ENCODE measurements at places on chromosomes 7 and 10.

DNA sequence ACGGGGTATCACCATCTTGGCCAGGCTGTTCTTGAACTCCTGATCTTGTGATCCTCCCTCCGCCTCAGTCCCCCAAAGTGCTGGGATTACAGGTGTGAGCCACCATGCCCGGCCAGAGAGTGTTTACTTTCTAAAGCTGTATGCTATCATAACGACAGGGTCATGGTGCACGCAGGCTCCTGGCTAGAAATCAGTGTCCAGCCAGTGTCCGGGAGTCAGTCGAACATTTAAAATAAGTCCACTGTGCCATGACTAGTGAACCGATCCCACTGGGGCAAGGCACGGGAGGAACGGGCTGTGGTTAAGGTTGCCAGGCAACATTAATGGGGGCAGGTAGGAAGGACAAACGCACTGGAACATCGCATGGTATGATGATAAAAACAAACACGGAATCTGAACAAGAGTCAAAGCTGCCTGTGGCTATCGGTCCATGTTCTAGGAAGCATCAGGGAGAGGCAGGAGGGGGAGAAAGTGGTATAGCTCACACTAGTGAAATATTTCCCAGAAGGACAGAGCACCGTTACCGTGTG, 89.0 kb upstream of the SEPHS1 start:
- no peak for DNase-seq

DNA sequence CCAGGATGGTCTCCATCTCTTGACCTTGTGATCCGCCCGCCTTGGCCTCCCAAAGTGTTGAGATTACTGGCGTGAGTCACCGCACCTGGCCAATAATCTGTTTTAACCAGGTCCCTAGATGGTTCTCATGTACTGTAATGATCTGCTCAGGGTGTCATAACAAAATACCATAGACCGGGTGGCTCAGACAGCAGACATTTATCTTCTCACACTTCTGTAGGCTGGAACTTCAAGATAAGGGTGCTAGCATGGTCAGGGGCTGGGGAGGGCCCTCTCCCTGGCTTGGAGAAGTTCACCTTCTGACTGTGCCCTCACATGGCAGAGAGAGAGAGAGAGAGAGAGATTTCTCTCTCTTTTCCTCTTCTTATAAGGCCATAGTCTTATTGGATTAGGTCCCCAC, 279.4 kb upstream of the LYZL1 start:
- DNase-seq: no peak

DNA sequence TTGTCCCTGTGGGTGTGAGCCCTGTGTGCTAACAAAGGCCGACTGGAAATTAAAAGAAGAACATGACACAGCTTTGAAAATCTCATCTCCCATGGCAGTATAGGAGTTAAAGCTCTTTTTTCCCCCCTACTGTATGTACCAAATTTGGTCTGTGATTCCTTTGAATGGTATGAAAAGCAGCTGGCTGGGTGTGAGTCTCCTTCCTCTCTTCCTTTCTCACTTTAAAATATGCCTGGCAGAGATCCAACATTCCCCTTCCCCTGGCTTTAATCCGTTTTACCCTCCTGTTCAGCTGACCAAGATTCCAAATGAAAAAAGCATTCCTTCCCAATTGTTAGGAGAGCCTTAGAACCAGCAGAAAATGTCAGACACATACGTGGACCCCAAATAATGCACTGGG, 225.0 kb upstream of the CELF2 start:
- DNase-seq: no peak

GRCh38 chr10:100923580-100923979, 10.8 kb downstream of the SLF2 start:
- no peak for DNase-seq

- no peak for DNase-seq
Observed at GRCh38 chr10:126939706-126940105, 34.5 kb downstream of the DOCK1 start.

GRCh38 chr10:97584060-97584797, at the start of gene HOGA1:
HOGA1 (plus strand) TSS chr10:97584389; CDS start chr10:97584704, 315 bp downstream.
- no peak for DNase-seq

DNA sequence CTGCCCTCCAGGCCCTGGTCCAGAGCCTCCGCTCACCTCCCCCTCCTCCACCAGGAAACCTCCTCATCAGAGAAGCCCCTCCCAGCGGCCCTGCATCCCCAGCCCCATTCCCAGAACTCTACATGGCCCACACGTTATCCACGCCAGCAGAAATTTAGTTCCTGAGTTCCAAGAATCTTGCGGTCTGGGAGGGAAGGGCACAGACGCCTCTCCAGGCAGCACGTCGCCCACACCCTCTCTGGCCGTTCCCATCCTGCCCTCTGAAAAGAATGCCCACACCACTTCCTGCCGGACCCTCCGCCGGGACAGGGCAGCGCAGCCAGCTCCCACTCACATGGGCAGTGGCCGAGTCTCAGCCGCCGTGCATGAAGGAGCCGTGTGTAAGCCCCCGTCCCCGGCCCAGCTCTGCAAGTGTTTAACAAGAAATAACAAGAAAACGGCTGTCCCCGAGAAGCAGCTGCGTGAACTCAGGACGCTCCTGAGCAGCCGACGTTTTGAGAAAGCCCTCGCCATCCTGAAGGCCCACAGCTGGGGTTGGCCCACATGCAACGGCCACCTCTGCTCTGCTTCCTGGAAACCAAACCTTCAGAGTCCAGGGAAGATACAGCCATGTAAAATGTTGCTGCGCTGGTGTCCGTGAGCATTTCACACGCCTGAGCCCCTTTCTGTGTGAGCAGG, 17.4 kb downstream of the ADGRA1 start:
- DNase-seq: no peak

GRCh38 chr10:69469976-69470375, 18.7 kb downstream of the TSPAN15 start:
- no peak for DNase-seq

DNA sequence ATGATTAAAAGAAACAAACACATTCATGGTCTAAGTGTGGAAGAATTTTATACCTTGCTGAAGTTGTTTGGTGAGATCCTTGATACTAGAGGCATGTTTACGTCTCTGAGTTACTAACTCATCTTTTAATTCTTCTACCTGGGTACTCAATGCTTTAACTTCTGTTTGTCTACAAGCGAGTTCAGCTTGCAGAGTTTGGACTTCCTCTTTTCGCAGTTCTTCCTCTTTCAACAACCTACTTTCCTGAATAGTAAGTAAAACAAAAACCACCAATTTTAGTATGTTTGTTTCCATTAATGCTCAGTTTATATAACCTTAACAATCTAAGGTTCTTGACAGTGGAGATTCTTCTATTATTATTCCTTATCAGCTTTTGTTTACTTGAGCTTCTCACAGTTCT, 42.9 kb downstream of the CCDC186 start:
- DNase-seq: no peak
